ENCODE measurements at places on chromosomes 3 and 15. TPM values are rescaled to one million over a fixed set of nuclear protein-coding genes. Genes with fewer than 3 reads are reported as not detected.

SLC51B gene
- not detected for total RNA-seq

KCNH8 gene
- not detected for total RNA-seq

CLRN1 gene
- total RNA-seq: not detected

SRP14 gene
- total RNA-seq: 97.2 TPM

ALDH1A2 gene
- total RNA-seq: 1.1 TPM

GATM gene
- 0.59 TPM for total RNA-seq

KCNMB2 gene
- 1.1 TPM for total RNA-seq

TRPM1 gene
- total RNA-seq: under 0.01 TPM

DNA sequence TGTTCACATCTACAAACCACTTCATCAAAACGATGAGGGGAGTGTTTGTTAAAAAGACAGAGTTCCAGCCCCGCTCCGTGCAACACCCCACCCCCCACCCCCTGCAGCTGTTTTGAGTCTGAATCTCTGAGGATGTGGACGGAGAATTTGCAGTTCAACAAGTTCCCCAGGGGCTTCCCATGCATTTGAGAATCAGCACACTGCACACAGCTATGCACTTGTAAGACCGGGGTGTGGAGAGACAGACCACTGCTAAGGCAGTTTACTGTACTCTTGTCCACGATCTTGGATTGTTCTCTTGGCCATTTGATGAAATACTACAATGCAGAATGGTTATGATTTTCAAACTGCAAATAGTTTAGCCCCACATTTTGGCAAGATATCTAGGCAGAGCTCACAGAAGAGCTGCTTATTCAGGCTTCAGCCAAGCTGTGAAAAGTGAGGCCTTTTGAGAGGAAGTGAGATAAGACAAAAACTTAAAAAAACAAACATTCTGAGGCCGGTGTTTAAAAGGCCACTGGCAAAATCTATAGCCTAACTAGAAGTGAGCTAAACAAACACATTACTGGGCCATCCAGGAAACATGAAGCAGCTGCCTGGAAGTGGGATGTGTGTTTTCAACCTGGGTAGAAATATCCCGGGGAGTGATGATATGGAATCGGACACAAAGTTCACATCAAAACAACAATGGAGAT, 308.2 kb upstream of the ADAMTS9 start:
- H3K4me1 ChIP-seq: no peaks in the 10 kb centered on the region
- no peaks in the 10 kb centered on the region for H3K27me3 ChIP-seq
- no peak for DNase-seq
- H3K4me3 ChIP-seq: no peak overlapping the region

GRCh38 chr3:152818027-152818426, 16.9 kb upstream of the P2RY1 start:
- no peak overlapping the region for H3K27ac ChIP-seq
- no peaks in the 10 kb centered on the region for H3K4me1 ChIP-seq
- no peak for DNase-seq
- no peaks in the 10 kb centered on the region for H3K36me3 ChIP-seq

GRCh38 chr15:25933456-25934158, 70.5 kb upstream of the ATP10A start:
- H3K36me3 ChIP-seq: no peaks in the 10 kb centered on the region
- H3K27ac ChIP-seq: peak overlapping the region; percentile 67
- peak overlapping the region; percentile 75 for H3K4me3 ChIP-seq
- no peaks in the 10 kb centered on the region for H3K27me3 ChIP-seq
- peaks cover 14% of the 10 kb centered on the region for H3K4me1 ChIP-seq
- peak; percentile 91 for DNase-seq

DNA sequence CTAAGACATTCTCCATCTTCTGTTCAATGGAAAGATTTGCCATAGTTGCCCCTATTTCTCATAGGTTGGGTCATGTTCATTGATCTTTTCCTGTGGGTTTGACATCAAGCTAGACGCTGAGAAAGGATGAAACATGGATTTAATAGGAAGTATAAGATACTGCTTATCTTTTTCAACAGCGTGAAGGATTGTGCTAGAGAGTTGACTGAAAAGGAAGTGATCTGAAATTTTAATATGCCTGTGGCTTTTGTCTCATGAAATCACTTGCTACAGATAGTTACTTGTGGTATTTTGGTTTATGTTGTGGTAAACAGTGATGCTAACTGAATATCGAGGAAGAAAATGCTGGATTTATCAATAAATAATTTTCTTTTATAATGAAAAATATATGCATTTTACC, 442.9 kb downstream of the EDEM1 start:
- no peak overlapping the region for H3K4me3 ChIP-seq
- no peaks in the 10 kb centered on the region for H3K27me3 ChIP-seq
- H3K36me3 ChIP-seq: no peaks in the 10 kb centered on the region
- H3K27ac ChIP-seq: no peak overlapping the region
- no peaks in the 10 kb centered on the region for H3K4me1 ChIP-seq
- DNase-seq: no peak

GRCh38 chr3:187162265-187162953, 23.1 kb upstream of the RPL39L start:
- DNase-seq: no peak
- H3K4me1 ChIP-seq: no peaks in the 10 kb centered on the region
- peaks cover 18% of the 10 kb centered on the region for H3K27me3 ChIP-seq

DNA sequence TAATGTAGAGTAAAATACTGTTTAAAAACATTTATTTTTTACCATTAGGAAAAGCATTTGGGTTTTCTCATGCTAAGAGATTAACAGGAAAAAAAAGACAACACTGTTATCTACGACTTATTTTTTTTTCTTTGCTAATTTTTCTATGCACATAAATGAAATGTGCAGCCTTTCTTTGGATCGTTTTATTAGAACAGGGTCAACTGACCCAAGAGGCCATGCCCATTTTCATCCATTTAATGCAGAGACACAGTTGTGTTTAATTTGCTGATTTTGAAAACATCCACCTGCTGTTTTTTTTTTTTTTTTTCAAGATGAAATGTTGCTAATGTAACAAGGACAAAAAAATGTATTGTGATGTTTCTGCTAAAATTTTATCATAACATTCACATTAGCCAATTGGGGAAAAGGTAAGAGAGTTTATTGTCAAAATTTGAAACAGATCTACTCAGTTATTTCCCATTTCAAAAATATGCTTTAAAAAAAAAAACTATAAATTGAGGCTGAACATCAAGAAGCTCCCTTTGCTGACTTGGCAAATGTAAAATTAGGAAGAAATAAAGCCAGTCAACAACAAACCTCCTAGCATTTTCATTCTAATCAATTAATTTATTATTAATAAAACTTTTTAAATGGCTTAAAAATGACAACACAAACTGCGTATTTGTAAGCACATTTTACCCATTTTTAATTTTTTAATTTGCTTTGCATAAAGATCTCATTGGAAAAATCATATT, 485.2 kb downstream of the ROBO2 start:
- no peaks in the 10 kb centered on the region for H3K27me3 ChIP-seq
- no peak overlapping the region for H3K27ac ChIP-seq
- H3K4me1 ChIP-seq: no peaks in the 10 kb centered on the region
- no peaks in the 10 kb centered on the region for H3K36me3 ChIP-seq
- DNase-seq: no peak

GRCh38 chr3:26588931-26589330, 33.6 kb upstream of the LRRC3B start:
- DNase-seq: no peak
- H3K36me3 ChIP-seq: no peaks in the 10 kb centered on the region
- no peaks in the 10 kb centered on the region for H3K4me1 ChIP-seq
- H3K27me3 ChIP-seq: no peaks in the 10 kb centered on the region
- no peak overlapping the region for H3K4me3 ChIP-seq

DNA sequence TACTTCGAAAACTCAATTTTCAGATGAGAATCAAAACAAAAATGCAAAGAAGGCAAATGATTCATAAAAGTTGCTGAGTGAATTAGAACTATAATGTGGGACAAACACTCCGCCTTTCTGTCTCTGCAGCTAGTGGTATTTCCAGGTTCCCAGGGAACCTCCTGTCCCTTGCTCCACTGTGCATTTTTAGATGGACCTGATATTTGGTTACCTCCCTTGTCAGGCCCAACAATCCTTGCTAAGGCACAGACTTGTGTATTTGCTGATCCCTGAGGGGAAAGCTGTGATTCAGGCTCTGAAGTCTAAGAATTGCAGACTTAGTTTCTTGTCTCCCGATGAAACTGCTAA, 162.7 kb downstream of the LPP start:
- no peaks in the 10 kb centered on the region for H3K27me3 ChIP-seq
- peak; percentile 11 for DNase-seq
- peaks cover 41% of the 10 kb centered on the region for H3K4me1 ChIP-seq
- no peaks in the 10 kb centered on the region for H3K36me3 ChIP-seq
- H3K4me3 ChIP-seq: no peak overlapping the region

GRCh38 chr3:172776049-172776717, 25.7 kb downstream of the ECT2 start:
- DNase-seq: no peak
- H3K4me1 ChIP-seq: no peaks in the 10 kb centered on the region
- peaks cover 25% of the 10 kb centered on the region for H3K36me3 ChIP-seq

- H3K27me3 ChIP-seq: peaks cover 9% of the 10 kb centered on the region
- peaks cover 5% of the 10 kb centered on the region for H3K36me3 ChIP-seq
- no peaks in the 10 kb centered on the region for H3K4me1 ChIP-seq
These were observed 874 bp downstream of the ZNF662 start for GRCh38 chr3:42906848-42907183.

GRCh38 chr3:18500322-18500721, 75.2 kb upstream of the SATB1 start:
- no peaks in the 10 kb centered on the region for H3K4me1 ChIP-seq
- H3K4me3 ChIP-seq: no peak overlapping the region
- no peaks in the 10 kb centered on the region for H3K36me3 ChIP-seq

DNA sequence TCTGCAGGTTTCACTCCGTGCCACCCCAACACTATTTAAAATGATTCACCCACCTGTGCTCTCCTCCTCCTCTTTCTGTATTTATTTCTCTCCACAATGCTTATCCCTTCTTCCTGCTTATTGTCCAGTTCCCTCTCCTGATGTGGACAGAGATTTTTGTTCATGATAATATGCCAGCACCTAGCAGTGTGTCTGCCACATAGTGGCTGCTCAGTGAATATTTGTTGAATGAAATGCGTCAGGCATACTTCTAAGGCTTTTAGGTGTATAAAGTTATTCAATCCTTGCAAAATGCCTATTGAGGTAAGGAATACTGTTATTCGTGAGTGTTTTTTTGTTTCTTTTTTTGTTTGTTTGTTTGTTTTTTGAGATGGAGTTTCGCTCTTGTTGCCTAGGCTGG, 67.5 kb upstream of the MME start:
- H3K4me3 ChIP-seq: no peak overlapping the region
- no peaks in the 10 kb centered on the region for H3K36me3 ChIP-seq
- no peak overlapping the region for H3K27ac ChIP-seq
- DNase-seq: no peak

GRCh38 chr15:49185473-49185872, 15.4 kb downstream of the GALK2 start:
- H3K36me3 ChIP-seq: no peaks in the 10 kb centered on the region
- no peaks in the 10 kb centered on the region for H3K27me3 ChIP-seq
- peaks cover 9% of the 10 kb centered on the region for H3K4me1 ChIP-seq

GRCh38 chr3:166052440-166052839, 215.2 kb upstream of the BCHE start:
- H3K4me1 ChIP-seq: no peaks in the 10 kb centered on the region
- H3K27me3 ChIP-seq: no peaks in the 10 kb centered on the region
- H3K4me3 ChIP-seq: no peak overlapping the region
- H3K27ac ChIP-seq: no peak overlapping the region
- no peak for DNase-seq

GRCh38 chr15:77057072-77057471, 13.8 kb downstream of the TSPAN3 start:
- peaks cover 27% of the 10 kb centered on the region for H3K4me1 ChIP-seq
- H3K27me3 ChIP-seq: no peaks in the 10 kb centered on the region
- H3K4me3 ChIP-seq: no peak overlapping the region

DNA sequence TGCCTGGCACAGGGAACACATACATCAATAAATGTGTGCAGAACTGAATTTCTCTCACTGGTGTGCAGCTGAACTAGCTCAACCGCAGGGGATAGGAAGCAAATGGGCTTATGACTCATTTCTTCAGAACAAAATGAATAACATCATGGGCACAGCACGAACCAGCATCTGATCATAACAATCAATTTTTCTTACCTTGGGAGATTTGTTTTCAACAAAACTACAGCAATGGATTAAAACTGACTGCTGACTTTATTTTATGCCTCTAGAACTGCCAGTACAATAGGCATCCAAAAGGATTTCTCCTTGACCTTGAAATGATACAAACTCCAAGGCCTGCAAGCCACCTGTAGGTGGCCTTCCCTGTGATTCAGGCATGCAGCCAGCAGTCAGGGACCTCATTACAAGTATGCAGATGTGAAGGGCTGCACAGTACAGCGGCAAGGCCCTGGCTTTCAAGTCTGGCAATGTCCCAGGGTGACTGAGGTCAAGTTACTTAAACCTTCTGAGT, 26.1 kb downstream of the TAMM41 start:
- H3K4me3 ChIP-seq: no peak overlapping the region
- DNase-seq: no peak
- peaks cover 50% of the 10 kb centered on the region for H3K36me3 ChIP-seq
- H3K4me1 ChIP-seq: no peaks in the 10 kb centered on the region

- H3K36me3 ChIP-seq: no peaks in the 10 kb centered on the region
- H3K4me3 ChIP-seq: peak overlapping the region; percentile 64
- H3K27me3 ChIP-seq: peaks cover 69% of the 10 kb centered on the region
- peaks cover 9% of the 10 kb centered on the region for H3K4me1 ChIP-seq
- no peak overlapping the region for H3K27ac ChIP-seq
- no peak for DNase-seq
These were observed 448 bp upstream of the KBTBD12 start for GRCh38 chr3:127914584-127914983.

DNA sequence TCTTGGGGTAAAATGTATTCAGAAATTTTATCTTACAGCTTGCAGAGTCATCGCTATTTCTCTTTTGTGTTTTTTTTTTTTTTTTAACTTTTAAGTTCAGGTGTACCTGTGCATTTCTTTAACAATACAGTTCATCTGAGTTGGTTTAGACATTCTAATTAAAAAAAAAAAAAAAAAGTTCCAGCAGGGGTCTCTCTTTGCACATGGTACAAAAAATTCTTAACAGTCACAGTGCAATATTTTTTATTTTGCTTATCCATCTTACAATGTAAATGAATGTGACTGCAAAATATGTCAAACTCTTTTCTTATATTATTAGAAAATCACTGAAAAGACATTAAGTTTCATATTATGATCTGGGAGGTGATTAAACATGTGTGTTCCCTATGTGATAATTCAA, 47.5 kb upstream of the SLC9A9 start:
- H3K27me3 ChIP-seq: peaks cover 25% of the 10 kb centered on the region
- no peaks in the 10 kb centered on the region for H3K36me3 ChIP-seq
- H3K4me1 ChIP-seq: peaks cover 15% of the 10 kb centered on the region
- DNase-seq: no peak
- H3K4me3 ChIP-seq: no peak overlapping the region

- no peaks in the 10 kb centered on the region for H3K4me1 ChIP-seq
- peaks cover 2% of the 10 kb centered on the region for H3K36me3 ChIP-seq
- no peaks in the 10 kb centered on the region for H3K27me3 ChIP-seq
- H3K4me3 ChIP-seq: no peak overlapping the region
These were observed 66.2 kb downstream of the C3orf80 start for GRCh38 chr3:160291290-160291908.

- H3K4me1 ChIP-seq: no peaks in the 10 kb centered on the region
- DNase-seq: no peak
- H3K36me3 ChIP-seq: no peaks in the 10 kb centered on the region
- no peak overlapping the region for H3K27ac ChIP-seq
These were observed 27.5 kb downstream of the THSD4 start for GRCh38 chr15:71142780-71143179.
